ENCODE measurements at places on chromosomes 16 and 17.

GRCh38 chr17:56978441-56979090, 635 bp downstream of the SCPEP1 start:
- peak; percentile 67 for DNase-seq

DNA sequence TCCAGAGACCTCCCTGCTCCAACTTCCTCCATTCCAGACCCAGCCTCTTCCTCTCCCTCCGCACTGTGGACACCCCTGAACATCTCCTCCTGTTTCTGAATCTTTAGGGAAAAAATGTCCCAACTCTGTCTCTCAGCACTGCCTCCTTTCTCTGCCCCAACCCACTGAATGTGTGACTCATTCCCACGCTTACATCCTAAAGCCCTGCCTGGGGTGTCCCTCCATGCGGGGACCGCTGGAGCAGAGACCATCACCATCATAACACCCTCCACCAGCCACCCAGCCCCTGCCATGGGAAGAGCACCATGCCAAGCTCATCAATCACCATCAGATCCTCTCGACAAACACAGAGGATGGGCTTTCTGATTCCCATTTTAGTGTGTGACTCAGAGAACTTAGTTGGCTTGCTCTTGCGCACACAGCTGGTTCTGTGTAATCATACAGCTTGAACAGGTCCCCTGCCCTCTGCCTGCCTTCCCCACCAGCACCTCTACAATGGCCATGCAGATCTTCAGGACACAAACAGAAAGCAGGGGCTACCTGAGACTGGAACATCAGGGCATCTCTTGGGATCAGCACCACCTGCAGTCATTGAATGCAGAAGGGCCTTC, 10.7 kb downstream of the RPRML start:
- no peak for DNase-seq

- DNase-seq: no peak
These were observed 714 bp downstream of the ACSF3 start for GRCh38 chr16:89094252-89094879.

- DNase-seq: no peak
These were observed 15.2 kb upstream of the KPNA2 start for GRCh38 chr17:68020409-68020756.

DNA sequence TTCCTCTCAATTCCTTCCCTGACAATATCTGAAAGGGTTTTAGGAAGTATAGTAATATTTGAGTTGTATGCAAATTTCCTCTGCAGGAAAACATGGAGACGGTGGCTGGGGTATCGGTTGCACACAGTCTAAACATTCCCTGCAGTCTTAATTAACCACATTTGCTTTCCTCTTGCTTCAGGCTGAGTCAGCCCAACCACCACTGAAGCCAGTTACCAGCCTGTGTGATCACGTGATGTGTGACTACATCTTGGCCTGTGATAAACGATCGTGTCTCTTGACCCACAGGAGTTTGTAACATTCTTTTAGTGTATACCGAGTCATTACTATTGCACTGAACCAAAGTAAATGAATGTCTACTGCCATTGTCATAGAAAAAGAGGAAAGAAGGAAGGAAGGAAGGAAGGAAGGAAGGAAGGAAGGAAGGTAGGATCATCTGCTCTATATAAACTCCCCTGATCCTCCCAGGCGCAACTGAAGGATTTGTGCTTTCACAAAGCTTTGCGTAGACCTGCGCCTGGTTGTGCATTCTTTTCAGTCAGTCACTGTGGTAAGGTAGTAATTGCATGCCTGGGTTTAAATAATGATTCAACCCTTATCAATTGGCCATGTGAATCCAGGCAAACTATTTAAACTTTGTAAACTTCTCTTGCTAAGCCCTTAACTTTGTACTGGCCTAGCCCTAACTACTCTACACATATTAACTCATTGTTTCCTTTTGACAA, 280.6 kb upstream of the SALL1 start:
- no peak for DNase-seq

- no peak for DNase-seq
These were observed 60.1 kb upstream of the GSE1 start for GRCh38 chr16:85552980-85553435.

DNA sequence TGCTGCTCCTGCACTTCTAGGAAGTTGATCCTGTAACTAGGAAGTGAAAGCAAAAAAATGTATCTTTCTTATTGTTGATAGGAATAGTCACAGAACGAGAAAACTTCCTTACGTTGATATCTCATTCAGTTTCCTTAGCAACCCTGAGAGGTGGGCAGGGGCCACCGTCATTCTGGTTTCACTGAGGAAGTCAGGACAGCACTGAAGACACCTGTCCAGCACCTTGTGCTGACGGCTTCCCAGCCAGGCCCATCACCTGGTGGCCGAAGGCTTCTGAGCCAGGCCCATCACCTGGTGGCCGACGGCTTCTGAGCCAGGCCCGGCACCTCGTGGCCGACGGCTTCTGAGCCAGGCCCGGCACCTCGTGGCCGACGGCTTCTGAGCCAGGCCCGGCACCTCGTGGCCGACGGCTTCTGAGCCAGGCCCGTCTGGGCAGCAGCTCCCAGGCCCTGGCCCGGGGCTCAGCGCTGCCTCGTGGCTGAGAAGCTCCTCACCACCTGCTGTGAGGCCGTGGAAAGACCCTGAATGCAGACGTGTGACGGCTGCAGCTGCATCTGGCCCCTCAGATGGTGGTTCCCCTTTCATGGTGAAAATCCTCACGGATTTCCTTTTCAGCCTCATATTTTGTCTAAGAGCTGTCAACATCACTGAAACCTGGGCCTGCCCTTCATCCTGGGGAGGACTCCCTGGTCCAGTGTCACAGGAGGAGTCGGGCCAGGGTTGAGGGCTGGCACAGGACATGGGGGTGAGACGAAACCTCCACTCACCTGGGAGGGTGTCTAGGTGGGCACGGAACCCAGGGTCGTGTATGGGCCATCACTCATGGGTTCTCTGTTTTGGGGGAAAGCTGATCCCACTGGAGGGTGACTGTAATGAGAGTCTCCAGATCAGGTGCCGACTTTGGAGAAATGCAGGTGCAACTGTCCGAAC, 33.0 kb upstream of the ZNF750 start:
- no peak for DNase-seq

DNA sequence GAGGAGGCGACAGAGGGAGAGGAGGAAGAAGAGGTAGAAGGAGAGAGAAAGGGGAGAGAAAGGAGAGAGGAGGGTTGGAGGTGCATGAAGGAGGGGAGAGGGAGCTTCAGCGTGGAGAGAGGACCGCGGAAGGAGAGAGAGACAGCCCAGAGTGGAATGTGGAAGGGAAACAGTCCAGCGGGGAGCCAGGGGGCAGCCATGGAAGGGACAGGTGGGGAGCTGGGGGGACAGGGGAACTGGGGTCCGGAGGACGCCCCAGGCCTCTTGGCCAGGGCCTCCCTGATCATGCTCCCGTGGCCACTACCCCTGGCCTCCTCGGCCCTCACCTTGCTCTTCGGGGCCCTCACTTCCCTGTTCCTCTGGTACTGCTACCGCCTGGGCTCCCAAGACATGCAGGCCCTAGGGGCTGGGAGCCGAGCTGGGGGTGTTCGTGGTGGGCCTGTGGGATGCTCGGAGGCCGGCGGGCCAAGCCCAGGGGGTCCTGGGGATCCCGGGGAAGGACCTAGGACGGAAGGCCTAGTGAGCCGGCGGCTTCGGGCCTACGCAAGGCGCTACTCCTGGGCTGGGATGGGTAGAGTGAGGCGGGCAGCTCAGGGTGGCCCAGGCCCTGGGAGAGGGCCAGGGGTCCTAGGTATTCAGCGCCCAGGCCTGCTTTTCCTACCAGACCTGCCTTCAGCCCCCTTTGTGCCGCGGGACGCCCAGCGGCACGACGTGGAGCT, 759 bp downstream of the ASPHD1 start:
- no peak for DNase-seq
